ENCODE measurements at places on chromosomes 1 and 21.

- no peak for DNase-seq
Measured at GRCh38 chr1:222239130-222239529, 308.8 kb downstream of the HHIPL2 start.

GRCh38 chr1:18288722-18289121 lies 181.1 kb downstream of the IGSF21 start:
- no peak for DNase-seq

DNA sequence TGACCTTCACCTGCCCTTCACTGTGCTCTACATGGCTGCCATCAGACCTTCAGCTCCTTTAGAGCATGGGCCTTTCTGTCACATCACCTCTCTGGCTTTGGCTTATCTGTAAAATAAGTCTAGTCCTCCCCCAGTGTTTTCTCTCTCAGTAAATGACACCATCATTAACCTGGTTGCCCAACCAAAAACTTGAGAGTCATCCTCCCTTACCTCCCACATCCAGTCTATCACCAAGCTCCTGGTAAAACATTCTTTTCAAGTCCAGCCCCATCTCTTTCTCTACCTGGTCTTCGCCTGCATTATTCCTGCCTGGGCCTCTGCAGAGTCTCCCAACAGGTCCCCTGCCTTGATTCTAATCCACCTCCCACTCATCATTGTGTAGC lies 13.1 kb downstream of the SLC26A9 start:
- no peak for DNase-seq

- DNase-seq: no peak
Measured at GRCh38 chr1:175834597-175834996, 91.2 kb upstream of the TNR start.

DNA sequence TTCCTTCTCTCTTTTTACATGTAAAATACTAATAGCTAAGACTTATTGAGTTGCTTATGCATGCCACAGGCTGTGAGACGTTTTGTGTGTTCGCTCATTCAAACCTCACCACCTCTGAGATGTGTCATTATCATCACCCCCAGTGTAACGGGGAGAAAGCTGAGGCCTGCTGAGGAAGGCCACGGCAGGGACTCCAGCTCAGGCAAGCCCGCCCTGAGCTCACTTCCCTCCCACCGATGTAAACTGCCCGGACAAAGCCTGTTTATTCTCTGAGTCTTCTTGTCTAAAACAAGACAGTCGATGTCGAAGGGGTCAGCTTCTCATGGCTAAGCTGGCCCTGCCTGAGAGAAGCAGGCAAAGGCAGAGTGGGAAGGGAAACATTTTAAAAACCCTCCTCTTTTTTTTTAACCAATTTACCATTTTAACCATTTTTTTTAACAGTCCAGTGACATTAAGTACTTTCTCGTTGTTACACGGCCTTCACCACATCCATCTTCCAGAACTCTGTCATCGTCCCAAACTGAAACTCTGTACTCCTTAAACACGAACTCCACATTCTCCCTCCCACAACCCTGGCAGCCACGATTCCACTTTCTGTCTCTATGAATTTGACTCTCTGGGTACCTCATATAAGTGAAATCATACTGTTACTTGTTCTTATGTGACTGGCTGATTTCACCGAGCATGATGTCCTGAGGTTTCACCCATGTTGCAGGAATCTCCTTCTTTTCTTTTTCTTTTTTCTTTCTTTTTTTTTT lies 204.8 kb upstream of the GALNT2 start:
- no peak for DNase-seq

GRCh38 chr1:80894921-80895320 lies 905.8 kb upstream of the ADGRL2 start:
- DNase-seq: no peak

GRCh38 chr1:16012590-16013219 lies 5.1 kb downstream of the HSPB7 start:
- no peak for DNase-seq

DNA sequence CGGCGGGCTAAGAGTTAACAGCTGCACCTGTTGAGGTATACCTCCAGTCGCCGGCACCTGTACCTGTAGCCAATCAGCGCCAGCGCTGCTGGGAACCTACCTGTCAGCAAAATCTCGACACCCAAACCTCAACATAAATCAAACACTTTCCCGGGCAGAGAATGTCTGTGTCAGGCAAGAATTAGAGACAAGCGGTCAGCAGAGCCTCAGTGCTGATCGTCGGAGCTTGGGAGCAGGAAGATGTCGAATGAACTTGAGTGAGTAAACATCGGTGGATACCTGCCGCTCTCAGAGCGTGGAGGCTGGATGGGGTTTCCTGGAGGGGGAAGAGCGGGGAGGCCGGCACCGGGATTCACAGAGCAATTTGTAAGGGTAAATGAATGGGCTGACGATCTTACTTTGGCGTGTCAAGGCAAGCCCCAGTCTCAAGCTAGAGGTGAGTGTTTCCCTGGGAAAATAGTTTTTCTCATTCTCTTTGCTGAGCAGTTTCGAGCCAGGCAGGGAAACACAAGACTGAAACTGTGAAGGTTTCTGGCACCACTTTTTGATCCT lies at the start of gene GRHL3:
GRHL3 (plus strand) TSS at position 46 of the 552 bp plus-strand sequence; CDS start at position 241, 195 bp downstream.
- DNase-seq: no peak

- DNase-seq: no peak
Measured at GRCh38 chr1:209564849-209565248, 18.7 kb upstream of the CAMK1G start.

DNA sequence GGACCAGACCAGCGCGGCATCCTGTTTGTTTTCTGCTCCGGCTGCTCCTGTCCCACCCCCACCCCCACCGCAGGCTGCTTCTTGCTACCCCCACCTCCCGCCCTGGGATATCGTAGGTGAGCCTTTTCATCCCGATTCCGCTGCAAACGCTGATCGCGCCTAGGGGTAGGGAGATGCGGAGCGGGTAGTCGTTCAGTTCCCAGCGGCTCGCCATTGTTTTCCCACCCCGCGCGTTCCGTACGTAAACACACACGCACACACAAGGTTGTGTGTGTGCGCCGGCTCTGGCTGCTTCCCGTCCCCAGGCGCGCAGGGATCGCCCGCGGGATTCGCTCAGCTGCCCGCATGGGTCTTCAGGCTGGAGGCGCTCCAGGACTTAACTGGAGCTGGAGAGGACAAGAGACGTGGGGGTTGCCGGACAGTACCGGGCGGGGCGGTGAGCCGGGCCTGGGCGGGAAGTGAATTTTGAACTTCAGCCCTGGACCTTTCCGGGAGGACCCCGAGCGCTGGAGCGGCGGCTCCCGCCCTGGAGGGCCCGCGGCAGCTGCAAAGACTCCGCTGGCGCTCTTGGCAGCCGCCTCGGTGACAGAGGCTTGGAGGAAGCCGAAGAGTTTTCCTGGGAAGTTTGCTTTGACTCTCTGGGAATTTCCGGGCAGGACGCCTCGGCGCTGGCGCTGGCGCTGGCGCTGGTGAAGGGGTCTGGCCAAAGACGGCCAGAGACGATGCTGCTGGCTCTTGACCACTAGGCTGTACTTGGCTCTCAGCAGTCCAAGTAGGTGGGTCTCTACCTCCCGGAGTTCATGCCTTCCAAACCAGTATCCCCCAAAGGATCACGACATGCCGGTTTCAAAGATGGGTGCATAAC lies 1.6 kb downstream of the SOX13 start:
- no peak for DNase-seq

- no peak for DNase-seq
Measured at GRCh38 chr1:17630048-17630830, 90.7 kb downstream of the ARHGEF10L start.

DNA sequence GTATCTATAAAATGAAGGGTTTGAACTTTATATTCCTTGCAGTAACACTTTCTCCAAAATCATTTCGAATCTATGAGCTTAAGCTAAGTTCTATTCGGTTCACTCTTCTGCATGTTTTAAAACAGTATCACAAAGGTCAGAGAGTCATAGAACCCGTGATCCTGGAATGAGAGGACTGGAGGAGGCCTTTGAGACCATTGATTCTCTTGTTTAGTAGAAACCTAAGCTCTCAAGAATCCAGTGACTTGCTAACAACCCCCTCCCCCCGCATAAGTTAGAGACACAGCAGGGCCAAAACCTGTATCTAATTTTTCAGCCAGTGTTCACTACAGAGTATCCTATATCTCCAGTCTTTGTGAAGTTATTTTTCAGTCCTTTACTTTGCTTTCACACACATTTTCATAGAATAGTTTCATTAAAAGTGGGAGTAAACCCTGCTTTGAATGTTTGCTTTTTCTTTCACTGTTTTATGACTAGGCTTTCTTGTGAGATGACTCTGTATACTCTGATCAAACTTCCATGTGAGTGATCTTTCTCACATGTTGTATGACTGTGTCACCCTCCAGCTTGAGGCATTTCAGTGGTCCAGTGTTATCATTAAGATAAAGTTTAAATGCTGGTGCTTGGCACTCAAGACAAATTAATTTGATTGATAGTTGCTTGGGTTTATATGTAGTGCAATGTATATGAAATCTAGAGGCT lies 275.4 kb upstream of the SGIP1 start:
- no peak for DNase-seq

- no peak for DNase-seq
Measured at GRCh38 chr21:42346441-42346840, 4.4 kb downstream of the TFF2 start.

- DNase-seq: no peak
Measured at GRCh38 chr21:21028275-21028820, 30.1 kb downstream of the NCAM2 start.

DNA sequence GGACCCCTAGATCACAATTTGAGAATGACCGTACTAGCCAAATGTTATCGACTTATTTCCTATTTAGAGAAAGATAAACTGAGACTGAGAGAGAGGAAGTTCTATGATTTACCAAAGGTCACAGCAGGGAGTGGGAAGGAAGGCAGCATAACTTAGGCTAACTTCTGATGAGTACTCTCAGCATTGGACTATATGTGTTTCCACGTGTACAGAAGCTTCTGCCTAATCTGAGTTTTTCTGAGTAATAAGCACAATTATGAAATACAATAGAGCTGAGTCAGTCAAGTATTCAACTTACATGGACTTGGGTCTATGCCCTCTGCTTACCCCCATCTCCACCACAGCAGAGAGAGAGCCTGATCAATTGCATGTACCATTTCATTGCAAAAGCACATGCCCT lies 88.1 kb upstream of the HIVEP3 start:
- no peak for DNase-seq

- no peak for DNase-seq
Measured at GRCh38 chr1:1997576-1997975, 6.0 kb downstream of the CFAP74 start.

DNA sequence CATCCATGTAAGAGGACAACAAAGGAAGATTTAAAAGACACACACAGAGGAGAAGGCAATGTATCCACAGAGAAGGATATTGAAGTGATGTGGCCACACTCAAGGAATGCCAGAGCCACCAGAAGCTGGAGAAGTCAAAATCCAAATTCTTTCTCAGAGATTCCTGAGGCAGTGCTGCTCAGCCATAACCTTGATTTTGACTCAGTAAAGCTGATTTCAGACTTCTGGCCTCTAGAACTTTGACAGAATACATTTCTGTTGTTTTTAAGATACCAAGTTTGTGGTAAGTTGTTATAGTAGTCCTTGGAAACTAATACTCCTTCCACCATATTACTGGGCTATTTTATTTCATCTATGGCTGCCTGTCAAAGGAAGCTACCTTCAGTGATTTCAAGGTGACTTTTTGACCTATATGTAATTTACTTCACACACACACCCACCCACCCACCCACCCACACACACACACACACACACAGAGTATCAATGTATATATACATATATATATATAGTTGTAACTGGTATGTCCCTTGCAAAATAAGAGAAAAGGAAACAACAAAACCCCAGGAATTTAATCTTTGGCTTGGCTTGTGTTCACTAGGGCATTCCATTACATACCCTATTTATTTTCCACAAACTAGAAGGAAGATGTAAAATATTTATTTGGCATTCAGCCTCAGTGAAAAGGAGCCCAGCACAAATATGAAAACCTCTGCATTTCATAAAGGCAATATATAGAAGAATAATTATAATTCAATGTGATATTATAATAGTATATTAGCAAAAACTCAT lies 142.1 kb upstream of the PTGFR start:
- DNase-seq: no peak

- no peak for DNase-seq
Measured at GRCh38 chr21:44301141-44301540, 1.3 kb downstream of the PFKL start.

DNA sequence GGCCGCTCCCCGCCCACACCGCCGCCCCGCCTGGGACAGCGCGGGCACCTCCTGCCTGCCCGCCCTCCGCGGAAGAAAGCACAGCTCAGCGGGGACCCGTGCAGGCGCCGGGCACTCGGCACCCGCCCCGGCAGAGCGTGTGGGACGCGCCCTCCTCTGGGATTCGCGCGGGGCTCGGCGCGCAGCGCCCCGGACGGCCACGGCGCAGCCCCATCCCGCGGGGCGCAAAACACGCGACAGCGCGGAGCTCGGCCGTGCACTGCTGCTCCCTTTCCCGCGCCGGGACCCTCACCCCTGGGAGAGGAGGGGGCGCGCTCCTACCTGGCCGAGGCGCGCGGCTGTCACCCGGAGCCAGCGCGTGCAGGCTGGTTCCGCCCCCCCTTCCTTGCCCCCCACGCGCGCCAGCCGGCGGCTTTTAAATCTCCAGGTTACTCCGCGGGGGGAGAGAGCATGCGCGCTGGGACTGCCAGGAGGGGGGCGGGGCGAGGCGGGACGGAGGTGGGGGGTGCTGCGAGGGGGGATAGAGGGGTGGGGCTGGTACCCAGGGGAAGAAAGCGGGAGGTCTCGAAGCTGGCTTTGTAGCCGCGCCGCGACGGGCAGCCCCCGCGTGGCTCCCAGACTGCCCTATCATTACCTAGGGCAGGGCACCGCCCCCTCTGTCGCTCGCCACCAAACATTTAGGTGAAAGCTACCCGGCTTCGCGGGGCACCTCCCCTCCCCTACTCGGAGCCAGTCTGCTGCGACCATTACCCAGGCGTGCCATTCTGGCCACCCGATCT lies at the start of gene SLC45A3:
SLC45A3 (minus strand) TSS at position 437 of the 779 bp plus-strand sequence. CDS start 15,853 bp downstream, outside the sequence.
- no peak for DNase-seq

DNA sequence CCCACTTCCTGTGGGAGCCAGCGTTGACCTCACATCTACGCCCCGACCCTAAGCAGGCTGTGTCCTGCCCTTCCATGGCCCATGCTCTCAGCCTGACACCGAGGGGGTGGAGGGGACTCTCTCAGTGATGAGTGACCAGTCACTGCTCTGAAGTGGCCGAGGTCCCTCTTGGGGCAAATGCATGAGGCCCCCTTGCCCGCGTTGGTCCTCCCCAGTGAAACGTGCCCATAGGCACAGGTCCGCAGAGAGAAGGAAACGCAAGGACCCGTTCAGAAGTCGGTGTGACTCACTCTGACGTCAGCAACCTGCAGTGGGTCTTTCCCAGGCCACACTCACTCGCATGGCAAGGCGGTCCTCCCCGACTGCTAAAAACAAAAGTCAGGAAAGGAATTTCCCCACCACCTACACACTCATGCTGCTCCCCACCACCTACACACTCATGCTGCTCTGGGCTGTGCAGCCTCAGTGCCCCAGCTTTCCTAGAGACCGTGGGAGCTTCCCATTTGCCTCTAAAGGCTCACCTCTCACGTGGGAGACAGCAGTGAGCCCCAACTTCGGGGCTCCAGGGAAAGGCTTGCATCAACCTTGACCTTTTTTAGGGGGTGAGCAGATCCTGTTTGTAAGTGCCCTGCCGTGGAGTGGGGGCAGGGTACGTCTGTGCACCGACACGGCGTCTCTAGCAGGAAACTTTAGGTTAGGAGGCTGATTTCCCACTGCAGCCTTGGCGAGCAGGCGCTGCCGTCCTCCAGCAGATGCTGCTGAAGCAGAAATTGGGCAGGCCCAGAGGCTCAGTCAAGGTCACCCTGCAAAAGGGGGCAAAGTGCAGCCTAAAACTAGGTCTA lies 11.4 kb downstream of the UBASH3A start:
- no peak for DNase-seq
